Stimulated activated CD8-positive, alpha-beta memory T cell treated with anti-CD3 and anti-CD28 coated beads, Interleukin-4, amount 100 ng/mL, for 24 hours (primary cell): ENCODE measurements at places on chromosomes 3 and 15.

GRCh38 chr3:18295171-18295920 lies 129.8 kb downstream of the SATB1 start:
- no peak for DNase-seq

DNA sequence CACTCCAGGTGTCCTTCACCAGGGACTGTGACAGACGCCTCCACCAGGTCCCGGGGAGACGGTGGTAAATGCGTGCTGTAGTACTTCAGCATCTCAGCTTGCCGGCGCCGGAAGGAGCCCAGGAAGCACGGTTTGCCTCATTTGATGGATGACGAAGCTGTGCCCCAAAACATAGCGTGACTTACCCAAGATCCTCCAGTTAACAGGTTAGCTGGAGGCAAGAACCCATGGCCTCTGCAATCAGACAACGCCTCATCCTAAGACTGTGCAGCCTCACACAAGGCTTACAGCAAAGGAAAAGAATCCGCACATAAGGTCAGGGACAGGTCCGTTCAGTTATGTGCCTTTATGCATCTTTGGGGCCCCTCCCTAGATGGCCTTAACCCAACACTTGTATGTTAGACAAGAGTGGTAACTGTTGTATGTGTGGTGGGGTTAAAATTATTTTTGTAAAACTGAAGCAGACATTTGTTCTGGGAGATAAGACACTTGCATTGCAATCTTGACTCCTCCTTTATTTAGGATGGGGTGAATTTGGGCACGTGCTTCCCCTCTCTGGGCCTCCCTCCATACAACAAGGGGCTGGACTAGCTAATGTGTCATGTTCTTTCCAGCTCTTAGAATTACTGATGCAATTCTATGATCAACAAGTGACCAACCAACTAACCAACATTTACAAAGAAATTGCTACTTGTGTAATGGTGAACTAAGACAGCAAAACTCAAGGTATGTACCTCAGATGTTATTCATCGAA lies 39.4 kb downstream of the VGLL4 start:
- no peak for DNase-seq

DNA sequence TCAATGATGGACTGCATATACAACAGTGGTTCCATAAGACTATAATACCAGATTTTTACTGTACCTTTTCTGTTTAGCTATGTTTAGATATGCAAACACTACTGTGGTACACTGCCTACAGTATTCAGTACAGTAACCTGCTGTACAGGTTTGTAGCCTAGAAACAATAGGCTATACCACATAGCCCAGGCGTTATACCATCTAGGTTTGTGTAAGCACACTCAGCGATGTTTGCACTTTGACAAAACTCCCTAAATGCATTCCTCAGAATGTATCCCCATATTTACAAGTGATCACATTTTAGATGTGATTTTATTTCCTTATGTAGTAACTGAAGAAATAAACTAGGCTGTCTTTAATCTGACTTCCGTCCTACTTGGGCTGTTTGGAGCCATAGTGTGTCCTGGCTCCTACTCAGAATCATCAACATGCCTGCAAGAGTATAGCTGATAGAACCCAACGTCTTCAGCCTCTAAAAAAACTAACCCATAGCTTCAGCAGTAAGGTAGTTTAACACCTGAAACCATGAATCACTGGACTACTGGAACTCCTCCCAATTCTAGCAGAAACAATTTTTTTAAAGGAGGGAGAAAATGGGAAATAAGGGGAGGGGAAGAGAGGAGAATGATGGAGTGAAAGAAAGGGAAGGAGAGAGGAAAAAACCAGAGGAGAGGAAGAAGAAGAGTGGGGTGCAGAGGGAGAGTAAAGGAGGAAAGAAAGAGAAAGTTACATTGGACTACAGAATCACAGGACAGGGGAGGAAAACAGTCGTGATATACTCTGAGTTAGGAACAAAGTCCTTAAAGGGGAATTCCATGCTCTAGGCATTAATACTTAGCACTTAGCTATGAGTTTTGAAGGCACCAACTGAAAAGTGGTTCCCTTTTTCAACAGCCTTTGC lies 67.7 kb upstream of the PLXND1 start:
- no peak for DNase-seq

DNA sequence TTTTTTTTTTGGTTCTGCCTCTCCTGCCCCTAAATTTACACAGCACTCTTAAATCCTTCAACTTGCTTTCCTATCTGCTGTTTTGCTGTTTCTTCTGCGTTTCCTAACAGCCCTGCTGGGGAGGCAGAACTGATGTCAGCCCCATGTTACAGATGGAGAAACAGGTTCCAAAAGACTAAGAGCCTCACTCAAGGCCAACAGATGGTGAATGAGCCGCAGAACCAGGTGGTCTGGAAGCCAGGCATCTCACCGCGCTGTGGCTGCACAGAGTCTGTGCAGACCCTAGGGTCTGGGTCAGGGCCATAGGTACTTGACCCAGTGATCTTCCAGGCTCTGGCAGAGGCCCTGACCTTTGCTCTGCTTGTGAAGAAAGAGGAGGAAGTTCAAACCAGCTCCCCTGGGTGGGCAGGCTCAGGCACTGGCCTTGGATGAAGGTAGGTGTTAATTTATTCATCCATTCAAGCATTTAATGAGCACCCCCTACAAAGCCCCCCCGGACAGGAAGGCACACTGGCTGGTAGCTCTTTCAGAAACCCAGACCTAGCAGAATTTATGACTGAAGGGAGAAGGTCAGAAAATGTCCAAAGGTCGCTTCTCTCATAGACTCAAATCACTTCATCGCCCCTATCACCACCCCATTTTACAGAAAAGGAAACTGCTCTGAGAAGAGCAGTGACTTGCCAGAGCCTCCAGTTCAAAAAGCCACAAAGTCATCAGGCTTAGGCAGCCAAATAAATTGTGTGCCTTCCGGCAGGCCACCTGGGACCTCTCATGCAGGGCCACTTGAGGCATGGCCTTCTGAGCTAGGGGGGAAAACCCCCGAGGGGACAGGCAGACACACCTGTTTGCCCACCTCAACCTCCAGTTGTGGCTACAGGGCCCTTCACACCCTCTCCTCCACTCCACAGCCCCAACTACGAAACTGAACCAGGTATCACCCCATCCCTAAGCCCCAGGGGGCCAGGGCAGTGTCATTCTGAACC lies 2.7 kb downstream of the CHDH start:
- no peak for DNase-seq

- no peak for DNase-seq
Measured at GRCh38 chr3:37543666-37544065, 318.0 kb upstream of the CTDSPL start.

DNA sequence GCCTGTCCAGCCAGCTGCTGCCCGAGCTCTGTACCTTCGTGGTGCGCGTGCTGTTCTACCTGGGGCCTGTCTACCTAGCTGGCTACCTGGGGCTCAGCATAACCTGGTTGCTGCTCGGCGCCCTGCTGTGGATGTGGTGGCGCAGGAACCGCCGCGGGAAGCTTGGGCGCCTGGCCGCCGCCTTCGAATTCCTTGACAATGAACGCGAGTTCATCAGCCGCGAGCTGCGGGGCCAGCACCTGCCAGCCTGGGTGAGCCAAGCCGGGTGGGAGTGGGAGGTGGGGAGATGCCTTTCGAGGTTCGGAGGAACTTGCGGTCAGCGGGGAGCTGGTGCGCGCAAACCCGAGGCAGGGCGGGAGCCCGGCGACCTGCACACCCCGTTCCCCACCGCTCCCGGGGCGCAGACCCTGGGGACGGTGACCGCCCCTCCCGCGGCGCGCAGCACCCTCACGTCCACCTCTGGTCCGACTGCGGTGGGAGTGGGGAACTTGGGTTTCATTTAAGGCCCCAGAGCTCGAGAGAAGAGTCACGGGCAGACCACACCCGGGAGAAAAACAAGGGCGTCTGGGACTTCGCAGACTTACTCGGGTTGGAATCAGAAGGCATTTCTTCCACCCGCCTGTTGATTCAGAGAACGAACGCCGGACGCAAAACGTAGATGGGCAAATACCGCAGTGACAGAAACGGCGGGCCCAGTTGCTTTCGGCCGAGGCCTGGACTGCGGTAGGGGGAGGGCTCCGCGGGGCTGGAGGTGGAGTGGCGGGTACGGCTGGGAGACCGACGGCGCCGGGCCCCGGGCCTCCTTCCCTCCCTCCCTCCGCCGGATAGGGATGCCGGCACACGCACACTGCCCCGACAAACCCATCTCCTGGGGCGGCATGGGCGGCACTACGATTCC lies 708 bp downstream of the ESYT3 start:
- DNase-seq: no peak

GRCh38 chr15:45187578-45187893 lies 230 bp downstream of the SHF start:
- no peak for DNase-seq

DNA sequence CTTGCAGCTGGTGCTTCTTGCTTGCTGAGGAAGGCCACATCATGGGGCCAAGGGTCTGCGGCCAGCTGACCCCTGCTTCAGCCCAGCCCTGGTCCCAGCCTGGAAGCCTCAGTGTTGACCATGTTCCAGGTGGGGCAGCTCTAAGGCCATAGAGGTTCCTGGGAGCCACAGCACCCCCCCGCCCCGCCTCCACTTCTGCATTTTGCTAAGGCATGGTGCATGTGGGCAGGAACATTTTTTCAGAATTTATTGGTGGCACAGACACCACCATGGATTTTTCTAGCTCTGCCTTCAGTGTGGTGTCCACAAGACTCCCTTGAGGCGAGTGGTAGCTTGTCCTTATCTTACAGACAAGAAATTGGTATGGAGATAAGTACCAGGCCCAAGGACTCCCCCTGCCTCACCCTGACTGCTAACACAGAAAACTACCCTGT lies 1.9 kb upstream of the CHST14 start:
- no peak for DNase-seq

DNA sequence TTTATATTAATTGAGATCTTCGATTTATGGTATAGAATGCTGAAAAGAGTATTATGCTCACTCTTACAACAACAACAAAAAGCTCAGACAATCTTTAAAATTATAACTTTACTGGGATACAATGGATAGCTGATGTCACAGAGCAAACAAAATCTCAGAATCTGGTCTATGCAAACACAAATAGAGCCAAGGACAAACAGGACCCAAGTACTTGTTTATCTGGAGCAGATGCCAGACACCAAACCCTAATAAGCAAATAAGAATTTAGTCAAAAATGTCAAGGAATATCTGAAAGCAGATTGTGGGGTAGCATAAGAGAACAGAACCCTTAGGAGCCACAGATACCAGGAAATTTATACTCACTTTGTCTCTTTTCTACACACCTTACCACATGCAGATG lies 302.2 kb downstream of the CGGBP1 start:
- DNase-seq: no peak

DNA sequence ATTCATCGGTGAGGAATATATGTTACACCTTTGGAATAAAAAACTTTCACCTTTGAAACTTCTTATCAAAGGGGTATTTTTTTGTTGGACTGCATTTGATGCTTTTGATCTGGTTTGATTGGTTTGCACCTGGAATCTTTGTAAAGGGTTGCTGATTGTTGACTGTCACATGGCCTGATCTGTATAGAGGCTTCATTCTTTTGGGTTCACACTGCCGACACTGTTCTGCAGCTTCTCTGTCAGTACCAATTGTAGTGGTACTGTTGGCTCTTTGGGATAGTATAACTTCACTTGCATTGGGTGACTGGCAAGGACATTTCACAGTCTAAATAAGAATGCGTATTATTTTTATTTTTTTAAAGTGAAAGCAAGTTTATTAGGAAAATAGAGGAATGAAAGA lies 155.7 kb downstream of the DOCK3 start:
- no peak for DNase-seq

DNA sequence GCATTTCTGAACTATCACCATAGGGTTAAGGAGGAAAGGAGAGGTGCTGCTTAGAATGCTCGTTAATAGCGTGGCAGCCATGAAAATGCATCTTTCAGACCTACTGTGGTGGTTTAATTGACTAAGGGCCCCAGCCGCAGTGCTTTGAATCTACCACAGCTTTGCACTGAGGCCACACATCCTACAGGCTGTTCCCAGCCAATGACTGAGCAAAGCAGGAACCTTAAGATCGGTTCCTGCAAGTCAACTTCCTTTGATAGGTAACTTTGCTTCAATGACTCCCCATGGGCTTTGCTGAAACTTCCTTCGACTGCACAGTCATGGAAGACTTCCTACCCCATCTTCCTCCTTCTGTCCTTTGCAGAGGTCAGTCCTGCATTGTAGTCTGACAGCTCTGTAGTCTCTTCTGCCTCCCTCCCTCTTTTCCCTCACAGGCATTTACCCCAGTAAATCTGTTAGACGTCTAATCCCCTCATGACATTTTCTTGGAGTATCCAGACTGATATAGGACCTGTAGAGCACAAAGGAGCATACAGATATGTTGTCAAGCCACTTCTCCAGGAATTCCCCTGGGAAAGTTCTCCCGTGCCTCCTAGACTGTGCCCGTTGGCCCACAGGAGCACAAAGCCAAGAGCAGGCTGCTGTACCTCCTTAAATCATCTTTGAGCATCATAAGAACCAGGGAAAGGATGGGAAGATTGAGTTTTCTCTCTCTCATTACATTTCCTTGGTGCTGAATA lies 2.6 kb upstream of the BCL2A1 start:
- DNase-seq: no peak

GRCh38 chr3:172687501-172687900 lies 23.4 kb downstream of the NCEH1 start:
- no peak for DNase-seq

- DNase-seq: peak; percentile 22
Measured at GRCh38 chr3:37243820-37244748, 69.7 kb upstream of the LRRFIP2 start.

- no peak for DNase-seq
Measured at GRCh38 chr15:40128766-40129660, 20.3 kb upstream of the BMF start.

DNA sequence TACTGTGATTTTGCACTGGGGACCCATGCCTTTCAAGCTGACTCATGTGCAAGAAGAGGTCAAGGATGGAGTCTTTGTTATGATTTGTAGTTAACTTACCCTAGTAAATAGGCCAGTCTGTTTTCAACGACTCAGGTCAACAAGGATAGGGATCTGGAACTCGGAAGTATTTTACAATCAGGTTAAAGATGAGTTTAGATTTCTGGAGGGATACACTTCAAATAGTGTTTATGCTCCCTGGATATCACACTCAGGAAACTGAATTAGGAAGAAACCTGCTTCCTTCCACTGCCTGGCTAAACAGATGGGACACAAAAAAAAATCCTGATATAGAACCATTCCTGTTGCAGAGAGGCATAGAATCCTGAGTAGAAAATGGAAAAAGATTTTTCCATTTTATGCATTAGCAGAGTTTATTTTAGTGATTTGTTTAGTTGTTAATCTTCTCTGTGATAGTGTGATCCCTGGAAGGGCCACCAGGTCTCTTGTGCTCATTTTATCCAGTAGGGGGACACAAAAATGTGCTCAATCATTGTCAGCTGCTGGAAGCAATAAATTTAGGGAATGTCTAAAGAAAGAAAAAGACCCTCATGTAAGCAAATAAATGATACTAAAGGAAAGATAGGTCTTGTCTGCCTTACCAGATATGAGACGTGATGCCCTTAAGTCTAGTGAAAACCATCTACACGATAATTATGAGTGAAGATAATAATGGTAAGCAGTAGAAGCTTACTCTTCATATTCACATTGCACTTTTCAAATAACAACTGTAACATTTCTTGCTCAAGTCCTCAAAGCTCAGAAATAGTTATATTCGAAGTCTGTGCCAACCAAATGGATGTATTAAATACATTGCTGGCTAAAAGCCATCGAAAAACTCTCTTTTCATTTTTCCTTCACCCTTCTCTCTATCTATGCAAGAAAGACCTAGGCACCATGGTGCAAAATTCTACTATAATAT lies 452.1 kb upstream of the KCNMB2 start:
- no peak for DNase-seq

- DNase-seq: no peak
Measured at GRCh38 chr15:42375941-42376340, 16.6 kb downstream of the CAPN3 start.

GRCh38 chr15:55740981-55741832 lies 1.7 kb downstream of the PRTG start:
- no peak for DNase-seq

- DNase-seq: no peak
Measured at GRCh38 chr15:101070024-101070423, 150.9 kb downstream of the LRRK1 start.
